ENCODE measurements at places on chromosomes 4 and X.

DNA sequence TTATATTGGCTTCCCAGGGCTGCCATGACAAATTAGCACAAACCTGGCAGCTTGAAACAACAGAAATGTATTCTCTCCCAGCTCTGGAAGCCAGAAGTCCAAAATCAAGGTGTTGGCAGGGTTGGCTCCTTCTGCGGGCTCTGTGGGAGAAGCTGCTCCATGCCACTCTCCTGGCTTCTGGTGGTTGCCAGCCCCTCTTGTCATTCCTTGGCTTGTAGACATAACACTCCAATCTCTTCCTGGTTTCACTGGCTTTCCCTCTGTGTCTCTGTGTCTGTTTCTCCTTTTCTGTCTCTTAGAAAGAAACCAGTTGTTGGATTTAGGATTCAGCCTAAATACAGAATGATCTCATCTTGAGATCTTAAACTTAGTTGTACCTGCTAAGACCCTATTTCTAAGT, 85.5 kb downstream of the USP46 start:
- no peak for DNase-seq

DNA sequence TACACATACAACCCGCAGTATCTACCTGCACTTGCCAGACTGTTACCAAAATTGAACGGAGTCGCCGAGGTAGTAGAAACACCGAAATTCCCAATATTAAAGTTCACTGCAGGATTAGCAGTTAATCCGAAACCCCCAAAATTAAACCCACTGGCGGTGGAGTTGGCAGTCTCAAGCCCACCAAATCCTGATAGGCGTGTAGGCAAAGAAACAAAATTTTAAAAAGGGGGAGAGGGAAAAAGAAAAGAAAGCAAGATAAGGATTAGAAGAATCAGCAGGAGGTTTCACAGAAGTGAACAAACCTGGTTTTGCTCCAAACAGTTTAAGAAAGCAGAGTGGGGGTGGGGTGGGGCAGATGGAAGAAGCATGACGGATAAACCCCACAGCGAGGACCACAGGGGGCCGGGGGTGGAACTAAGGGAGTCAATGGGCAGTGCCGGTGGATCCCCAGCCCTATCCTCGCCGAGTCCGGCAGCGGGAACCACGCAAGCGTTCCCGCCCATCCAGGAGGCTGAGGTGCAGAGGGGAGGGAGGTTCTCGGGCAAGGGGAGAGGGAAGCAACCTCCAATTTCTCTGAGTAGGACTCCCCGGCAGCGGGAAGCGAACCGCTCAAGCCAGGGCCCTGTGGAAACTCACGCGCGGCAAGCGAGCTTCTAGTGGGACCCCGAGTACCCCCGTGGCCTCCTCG, 599 bp downstream of the NUP54 start:
- peak; percentile 79 for DNase-seq

DNA sequence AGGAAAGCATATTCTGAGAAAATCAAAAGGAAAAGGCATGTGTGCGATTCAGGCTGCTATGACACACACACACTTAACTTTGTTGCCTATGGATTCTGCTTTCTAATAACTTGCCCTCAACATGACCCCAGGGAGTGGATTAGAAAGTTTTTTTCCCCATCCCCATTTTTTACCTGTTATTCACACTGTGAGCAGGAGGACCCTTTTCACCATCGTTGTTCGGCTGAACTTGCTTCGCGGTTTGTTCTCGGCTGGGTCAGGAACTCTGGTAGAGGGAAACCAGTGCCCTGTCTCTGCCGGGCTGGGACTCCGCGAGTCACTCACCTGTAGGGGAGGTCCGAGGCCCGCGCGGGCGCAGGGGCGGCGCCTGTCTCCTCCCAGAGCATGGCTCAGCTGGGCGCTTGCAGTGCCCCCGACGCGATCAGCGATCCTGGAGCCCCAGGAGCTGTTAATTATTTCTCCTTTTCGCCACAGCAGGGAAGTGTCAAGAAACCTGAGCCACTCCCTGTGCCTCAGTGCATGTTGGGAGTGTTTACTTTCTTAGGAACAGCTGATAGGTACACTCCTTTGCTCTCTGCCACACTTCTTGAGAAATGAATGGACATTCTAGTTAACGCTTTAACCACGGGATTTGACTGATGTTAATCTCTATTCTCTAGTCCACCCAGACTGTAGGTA, at the start of gene RASSF6:
Gene RASSF6, minus strand, starts transcription at position 322 of the 678 bp plus-strand sequence. CDS start 8,641 bp downstream, outside the sequence.
- DNase-seq = peak; percentile 96

- DNase-seq = no peak
Observed at GRCh38 chr4:145736241-145736831, 56.4 kb downstream of the C4orf51 start.

DNA sequence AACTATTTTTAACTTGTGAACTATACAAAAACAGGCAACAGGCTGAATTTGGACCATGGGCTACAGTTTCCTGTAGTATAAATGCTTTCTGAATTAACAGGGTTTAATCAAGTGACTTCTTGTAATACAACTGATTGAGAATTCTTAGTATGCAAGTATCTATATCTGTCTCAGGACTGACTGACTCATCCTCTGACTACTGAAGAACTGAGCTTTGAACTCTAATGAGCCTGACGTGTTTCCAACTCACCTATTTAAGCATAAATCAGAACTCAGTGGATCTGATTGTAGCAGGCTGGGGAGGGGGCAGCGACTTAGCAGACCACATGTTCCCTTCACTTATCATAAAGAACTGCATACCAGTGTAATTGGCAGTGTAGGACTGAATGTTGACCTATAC, 7.8 kb downstream of the SPATA4 start:
- no peak for DNase-seq

GRCh38 chrX:1609762-1610161, 5.1 kb upstream of the ASMT start:
- no peak for DNase-seq

DNA sequence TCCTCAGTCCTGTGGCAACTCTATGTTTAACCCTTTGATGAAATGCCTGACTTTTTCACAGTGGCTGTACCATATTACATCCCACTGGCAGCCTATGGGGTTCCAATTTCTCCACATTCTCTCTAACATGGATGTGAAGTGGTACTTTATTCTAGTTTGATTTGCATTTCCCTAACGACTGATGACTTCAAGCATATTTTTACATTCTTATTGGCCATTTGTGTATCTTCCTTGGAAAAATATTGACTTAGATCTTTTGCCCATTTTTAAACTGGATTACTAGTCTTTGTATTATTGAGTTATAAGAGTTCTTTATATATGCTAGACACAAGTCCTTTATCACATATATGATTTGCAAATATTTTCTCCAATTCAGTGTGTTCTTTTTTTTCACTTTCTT, 2.1 kb upstream of the RAB39B start:
- no peak for DNase-seq

DNA sequence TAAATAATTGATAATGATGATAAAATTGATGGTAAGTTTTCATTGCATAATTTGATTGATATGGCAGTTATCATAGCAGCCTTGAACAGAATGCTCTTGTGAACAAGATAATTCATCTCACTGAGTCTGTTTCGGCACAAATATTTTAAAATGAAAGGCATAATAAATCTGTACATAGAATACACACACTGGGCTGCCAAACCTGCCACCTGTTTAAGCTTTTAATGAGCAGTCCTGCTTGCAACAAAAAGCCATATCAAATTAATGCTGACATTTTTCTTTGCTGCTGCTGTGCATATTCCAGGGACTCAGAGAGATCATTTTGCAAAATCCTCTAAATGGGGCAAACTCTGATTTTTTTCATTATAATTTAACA, 201.1 kb downstream of the ARHGAP24 start:
- no peak for DNase-seq

GRCh38 chrX:14616301-14616700, 87.0 kb downstream of the GLRA2 start:
- no peak for DNase-seq

GRCh38 chr4:26524011-26524410, 33.7 kb upstream of the CCKAR start:
- no peak for DNase-seq

DNA sequence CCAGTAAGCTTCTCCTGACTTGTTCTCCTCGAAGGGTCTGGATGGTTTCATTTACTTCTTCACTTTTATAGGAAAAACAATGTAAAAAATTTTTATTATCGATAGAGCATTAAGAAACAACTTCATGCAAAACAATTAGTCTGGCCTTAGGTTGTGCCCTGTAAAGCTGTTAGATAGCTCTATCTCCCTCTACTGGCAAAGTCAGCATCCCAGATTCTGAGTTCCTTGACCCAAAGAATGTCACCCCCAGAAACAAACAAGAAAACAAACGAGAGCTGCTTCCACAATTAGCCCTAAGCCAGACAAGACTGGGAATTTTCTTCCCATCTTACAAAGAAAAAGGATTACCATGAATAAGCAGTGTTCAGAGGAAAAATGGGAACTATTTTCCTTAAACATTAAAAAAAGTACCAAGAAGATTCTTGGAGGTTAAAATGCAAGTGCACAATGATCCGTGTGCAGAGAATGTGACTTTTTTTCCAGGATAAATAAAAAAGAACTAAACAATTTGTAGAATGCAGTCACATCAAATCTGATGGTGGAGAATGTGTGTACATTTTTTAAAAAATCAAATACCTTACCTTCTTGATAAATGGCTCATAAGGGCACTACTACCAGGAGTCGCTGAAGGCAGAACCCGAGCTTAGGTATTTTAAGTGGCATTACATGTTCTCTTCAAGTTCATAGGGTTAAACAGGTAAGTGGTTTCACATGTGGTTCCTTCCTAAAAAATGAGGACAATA, 293.2 kb downstream of the FBXO8 start:
- peak; percentile 21 for DNase-seq

DNA sequence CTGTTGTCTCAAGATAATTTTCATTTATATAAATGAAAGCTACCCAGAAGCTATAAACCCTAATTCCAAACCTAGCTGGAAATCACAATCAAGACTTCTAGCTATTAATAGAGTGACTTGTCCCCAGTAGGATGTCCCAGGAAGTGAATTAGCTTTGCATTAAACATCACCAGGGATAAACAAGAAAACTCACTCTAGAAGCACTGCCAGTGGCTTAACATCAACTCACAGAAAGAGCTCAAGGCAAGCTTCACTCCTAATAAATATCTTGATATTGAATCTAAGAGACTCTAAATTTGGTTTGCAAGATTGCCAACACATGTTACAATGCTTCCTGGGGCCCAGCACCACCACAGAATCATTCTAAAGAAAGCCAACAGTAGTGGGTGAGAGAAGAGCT, 468.7 kb upstream of the FAM241A start:
- no peak for DNase-seq

- DNase-seq = no peak
Observed at GRCh38 chr4:176393306-176394013, 73.7 kb downstream of the SPCS3 start.

GRCh38 chr4:84499624-84499982, 511 bp upstream of the NKX6-1 start:
- DNase-seq = no peak

- DNase-seq = peak; percentile 23
Observed at GRCh38 chr4:20883231-20883630, 183.0 kb downstream of the PACRGL start.

GRCh38 chr4:170047771-170048354, 21.7 kb upstream of the MFAP3L start:
- DNase-seq = peak; percentile 67
